ENCODE measurements at places on chromosomes 3 and 15. TPM values are rescaled to one million over a fixed set of nuclear protein-coding genes. Genes with fewer than 3 reads are reported as not detected.

The IL17RC gene
- total RNA-seq: 23.2 TPM

The GHSR gene
- not detected for total RNA-seq

The SLC15A2 gene
- total RNA-seq: 0.24 TPM

The ARNT2 gene
- 1.5 TPM for total RNA-seq

The FRMD4B gene
- 2.6 TPM for total RNA-seq

The ZCWPW2 gene
- total RNA-seq: 0.20 TPM

The SPINK8 gene
- not detected for total RNA-seq

All from RPMI7951 (cell line).